ENCODE measurements at places on chromosomes 5 and 9. TPM values are rescaled to one million over a fixed set of nuclear protein-coding genes. Genes with fewer than 3 reads are reported as not detected.

DNA sequence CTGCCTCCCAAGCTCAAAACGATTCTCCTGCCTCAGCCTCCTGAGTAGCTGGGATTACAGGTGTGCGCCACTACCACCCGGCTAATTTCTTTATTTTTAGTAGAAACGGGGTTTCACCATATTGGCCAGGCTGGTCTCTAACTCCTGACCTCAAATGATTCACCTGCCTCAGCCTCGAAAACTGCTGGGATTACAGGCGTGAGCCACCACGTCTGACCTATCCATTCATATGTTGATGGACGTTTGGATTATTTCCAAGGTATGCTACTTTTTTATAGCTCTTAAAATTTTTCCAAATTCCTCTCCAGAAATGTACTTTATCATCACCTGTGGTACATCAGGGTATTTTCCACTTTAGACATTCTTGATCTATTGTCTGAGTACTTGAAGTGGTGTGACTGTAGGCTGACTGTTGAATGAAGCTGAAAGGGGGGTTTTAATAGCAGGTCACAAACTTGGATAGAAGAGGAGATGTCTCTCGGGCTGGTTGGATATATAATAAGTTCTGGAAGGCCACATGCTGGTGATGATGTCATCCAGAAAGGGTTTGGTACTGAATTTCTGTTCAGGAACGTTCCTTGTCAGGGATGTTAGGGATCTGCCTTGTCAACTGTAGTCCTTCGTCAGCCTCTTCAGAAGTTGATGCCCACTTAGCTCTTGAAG, 7.4 kb downstream of the CTNNA1 start:
- H3K27me3 ChIP-seq, result peaks cover 15% of the 10 kb centered on the region
- peaks cover 31% of the 10 kb centered on the region for H3K4me1 ChIP-seq
- H3K27ac ChIP-seq, result no peak overlapping the region
- no peak for DNase-seq
- H3K36me3 ChIP-seq, result peaks cover 8% of the 10 kb centered on the region
- H3K4me3 ChIP-seq, result no peak overlapping the region

- no peaks in the 10 kb centered on the region for H3K27me3 ChIP-seq
- DNase-seq, result no peak
- H3K4me1 ChIP-seq, result peaks cover 23% of the 10 kb centered on the region
- no peak overlapping the region for H3K4me3 ChIP-seq
Observed at GRCh38 chr5:40736103-40736875, 19.5 kb downstream of the TTC33 start.

DNA sequence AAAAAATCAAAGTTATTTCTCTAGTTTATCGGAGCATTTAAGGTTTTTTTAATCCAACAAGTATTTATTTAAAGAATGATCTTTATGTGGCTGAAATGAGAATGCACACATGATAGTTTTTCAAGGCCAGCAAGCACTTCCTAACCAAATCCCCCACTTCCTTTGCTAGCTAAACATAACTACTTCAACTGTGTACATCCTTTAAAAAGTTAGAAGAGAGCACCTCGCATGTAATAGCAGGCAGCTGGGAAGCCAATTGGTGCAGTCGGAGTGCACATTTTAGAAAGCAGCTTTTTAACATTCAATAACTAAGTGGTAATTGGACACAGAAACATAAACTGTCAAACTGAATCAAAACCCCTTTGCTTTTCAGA, 245.7 kb downstream of the BNC2 start:
- no peaks in the 10 kb centered on the region for H3K36me3 ChIP-seq
- DNase-seq, result no peak
- H3K27me3 ChIP-seq, result no peaks in the 10 kb centered on the region
- no peak overlapping the region for H3K27ac ChIP-seq
- H3K4me3 ChIP-seq, result no peak overlapping the region

- no peak overlapping the region for H3K27ac ChIP-seq
- H3K27me3 ChIP-seq, result peaks cover 4% of the 10 kb centered on the region
- no peaks in the 10 kb centered on the region for H3K36me3 ChIP-seq
- peaks cover 3% of the 10 kb centered on the region for H3K4me1 ChIP-seq
- no peak overlapping the region for H3K4me3 ChIP-seq
Observed at GRCh38 chr5:79859588-79859987, 131.5 kb downstream of the MTX3 start.

- H3K4me3 ChIP-seq, result no peak overlapping the region
- H3K27ac ChIP-seq, result no peak overlapping the region
- DNase-seq, result no peak
- no peaks in the 10 kb centered on the region for H3K36me3 ChIP-seq
- H3K4me1 ChIP-seq, result no peaks in the 10 kb centered on the region
Observed at GRCh38 chr9:124593651-124594058, 86.5 kb upstream of the NR5A1 start.

GRCh38 chr9:214648-215493, at the start of gene DOCK8:
DOCK8 (plus strand) TSS chr9:214865; CDS start chr9:214977, 112 bp downstream.
- no peaks in the 10 kb centered on the region for H3K36me3 ChIP-seq
- DNase-seq, result peak; percentile 71
- H3K27ac ChIP-seq, result peak within 1 kb of the TSS; percentile 66
- no peaks in the 10 kb centered on the region for H3K27me3 ChIP-seq
- peaks cover 15% of the 10 kb centered on the region for H3K4me1 ChIP-seq

AP3B1 gene
- total RNA-seq, result 40.2 TPM

GRCh38 chr5:179232091-179232735, 113.0 kb downstream of the ADAMTS2 start:
- H3K27ac ChIP-seq, result no peak overlapping the region
- no peaks in the 10 kb centered on the region for H3K36me3 ChIP-seq
- DNase-seq, result no peak
- peaks cover 8% of the 10 kb centered on the region for H3K27me3 ChIP-seq

GRCh38 chr5:78300464-78301045, 6.1 kb upstream of the AP3B1 start:
- no peak for DNase-seq
- no peak overlapping the region for H3K4me3 ChIP-seq
- H3K4me1 ChIP-seq, result peaks cover 4% of the 10 kb centered on the region

MACROH2A1 gene
- total RNA-seq, result 161 TPM

DNA sequence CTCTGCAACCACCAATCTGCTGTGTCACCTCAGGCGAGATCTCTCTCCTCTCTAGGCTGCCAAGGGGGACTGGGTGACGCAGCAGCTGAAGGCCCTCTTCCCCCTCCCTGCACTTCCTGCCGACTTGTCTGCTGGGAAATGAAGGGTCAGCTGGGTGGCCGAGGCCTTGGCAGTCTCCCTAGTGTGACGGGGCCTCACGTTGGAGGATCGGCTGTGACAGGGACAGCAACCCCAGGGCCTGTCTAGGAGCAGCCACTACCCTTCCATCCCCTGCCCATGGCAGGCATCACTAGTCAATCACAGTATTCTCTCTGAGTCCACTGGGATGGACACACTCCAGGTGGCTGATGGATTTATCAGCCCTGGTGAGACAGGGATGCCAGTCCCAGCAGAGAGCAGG, 107.3 kb upstream of the SARDH start:
- peak; percentile 12 for DNase-seq
- no peaks in the 10 kb centered on the region for H3K4me1 ChIP-seq
- H3K27ac ChIP-seq, result no peak overlapping the region
- H3K27me3 ChIP-seq, result peaks cover 4% of the 10 kb centered on the region
- H3K4me3 ChIP-seq, result no peak overlapping the region

FSTL4 gene
- 0.36 TPM for total RNA-seq

DNA sequence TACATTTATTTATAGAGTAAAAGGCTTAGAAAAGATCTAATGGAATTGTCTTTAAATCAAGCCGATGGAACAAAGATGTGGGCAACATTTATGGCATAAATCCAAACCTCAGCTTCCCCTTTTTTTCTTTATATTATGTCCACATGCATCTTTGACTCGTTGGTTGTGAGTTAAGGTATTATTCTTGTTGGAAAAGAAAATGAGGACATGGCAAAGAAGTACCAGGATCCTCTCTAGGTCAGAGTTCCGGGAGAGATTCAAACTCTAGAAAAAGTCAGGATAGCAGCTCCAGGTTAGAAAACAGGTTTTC, 508 bp upstream of the NME5 start:
- no peaks in the 10 kb centered on the region for H3K4me1 ChIP-seq
- H3K27me3 ChIP-seq, result peaks cover 7% of the 10 kb centered on the region
- H3K27ac ChIP-seq, result no peak overlapping the region
- H3K4me3 ChIP-seq, result no peak overlapping the region
- no peak for DNase-seq

PHF2 gene
- total RNA-seq, result 16.0 TPM

GRCh38 chr5:92544036-92544435, 1037.0 kb downstream of the NR2F1-AS1 start:
- no peaks in the 10 kb centered on the region for H3K36me3 ChIP-seq
- no peaks in the 10 kb centered on the region for H3K27me3 ChIP-seq
- no peaks in the 10 kb centered on the region for H3K4me1 ChIP-seq
- no peak for DNase-seq
- no peak overlapping the region for H3K27ac ChIP-seq

DNA sequence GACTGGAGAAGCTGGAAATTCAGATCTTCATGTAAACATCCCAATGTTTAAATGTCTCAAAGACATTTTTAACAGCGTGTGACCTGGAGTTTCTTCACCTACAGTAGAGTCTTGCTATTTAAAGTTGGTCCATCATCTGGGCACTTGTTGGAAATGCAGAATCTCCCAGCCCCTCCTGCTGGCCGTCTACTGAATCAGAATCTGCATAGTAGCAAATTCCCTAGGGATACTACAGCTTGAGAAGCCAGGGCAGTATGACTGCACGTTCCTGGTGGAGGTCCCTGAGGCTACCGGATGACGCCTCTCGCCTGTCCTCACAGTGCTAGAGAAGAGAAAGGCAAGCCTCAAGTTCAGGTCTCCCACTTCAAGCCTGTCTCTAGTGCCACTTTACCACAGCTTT, 15.7 kb downstream of the SAP30L start:
- no peak overlapping the region for H3K4me3 ChIP-seq
- H3K27ac ChIP-seq, result no peak overlapping the region
- no peaks in the 10 kb centered on the region for H3K4me1 ChIP-seq
- no peaks in the 10 kb centered on the region for H3K27me3 ChIP-seq

DNA sequence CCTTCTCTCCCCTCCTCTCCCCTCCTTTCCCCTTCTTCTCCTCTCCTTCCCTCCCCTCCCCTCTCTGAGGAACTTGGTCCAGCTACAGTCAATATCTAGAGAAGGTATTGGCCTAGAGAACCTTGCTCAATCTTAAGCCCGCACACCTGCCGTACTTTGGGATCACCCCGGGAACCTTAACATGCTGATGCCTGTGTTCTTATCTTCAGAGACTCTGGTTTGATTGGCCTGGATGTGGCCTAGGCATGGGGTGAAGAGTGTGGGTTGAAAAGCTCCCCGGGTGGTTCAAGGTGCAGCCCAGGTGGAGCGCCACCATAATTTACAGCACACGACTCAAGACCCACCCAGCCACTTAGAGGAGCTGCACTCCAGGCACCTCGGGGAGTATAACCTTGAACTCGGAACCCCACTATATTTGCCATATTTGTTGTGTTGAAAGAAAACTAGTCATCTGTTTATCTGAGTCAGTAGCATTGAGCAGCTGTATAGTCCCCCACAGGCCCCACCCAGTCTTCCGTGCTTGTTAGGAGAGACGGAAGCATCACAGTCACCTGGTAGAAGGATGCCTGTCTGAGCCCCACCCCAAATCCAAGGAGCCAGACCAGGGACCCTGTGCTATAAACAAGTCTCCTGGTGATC, 14.4 kb upstream of the PHF19 start:
- H3K36me3 ChIP-seq, result peaks cover 10% of the 10 kb centered on the region
- H3K27ac ChIP-seq, result peak overlapping the region; percentile 95
- DNase-seq, result peak; percentile 87
- H3K4me3 ChIP-seq, result peak overlapping the region; percentile 62
- H3K4me1 ChIP-seq, result peaks cover 78% of the 10 kb centered on the region
- no peaks in the 10 kb centered on the region for H3K27me3 ChIP-seq

DNA sequence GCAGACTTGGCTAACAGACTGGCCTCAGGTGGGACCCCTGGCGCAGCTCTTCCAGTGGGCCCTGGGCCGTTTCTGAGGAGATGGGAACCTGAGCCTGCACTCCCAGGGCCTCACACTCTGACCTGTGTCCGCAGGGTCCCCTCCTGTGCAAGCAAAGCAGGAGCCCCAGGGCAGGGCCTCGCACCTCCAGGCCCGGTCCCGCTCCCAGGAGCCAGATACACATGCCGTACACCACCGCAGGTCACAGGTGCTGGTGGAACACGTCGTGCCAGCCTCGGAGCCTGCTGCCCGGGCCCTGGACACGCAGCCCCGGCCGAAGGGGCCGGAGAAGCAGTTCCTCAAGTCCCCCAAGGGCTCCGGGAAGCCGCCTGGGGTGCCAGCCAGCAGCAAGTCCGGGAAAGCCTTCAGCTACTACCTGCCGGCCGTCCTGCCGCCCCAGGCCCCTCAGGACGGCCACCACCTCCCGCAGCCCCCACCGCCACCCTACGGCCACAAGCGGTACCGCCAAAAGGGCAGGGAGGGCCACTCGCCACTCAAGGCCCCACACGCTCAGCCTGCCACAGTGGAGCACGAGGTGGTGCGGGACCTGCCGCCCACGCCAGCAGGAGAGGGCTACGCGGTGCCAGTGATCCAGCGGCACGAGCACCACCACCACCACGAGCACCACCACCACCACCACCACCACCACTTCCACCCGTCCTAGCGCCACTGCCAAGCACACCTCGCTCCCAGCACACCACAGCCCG, 29.2 kb downstream of the NKD2 start:
- H3K4me1 ChIP-seq, result no peaks in the 10 kb centered on the region
- DNase-seq, result no peak
- H3K36me3 ChIP-seq, result no peaks in the 10 kb centered on the region
- H3K27me3 ChIP-seq, result peaks cover 3% of the 10 kb centered on the region
- H3K4me3 ChIP-seq, result no peak overlapping the region

ZNF474 gene
- not detected for total RNA-seq

DNA sequence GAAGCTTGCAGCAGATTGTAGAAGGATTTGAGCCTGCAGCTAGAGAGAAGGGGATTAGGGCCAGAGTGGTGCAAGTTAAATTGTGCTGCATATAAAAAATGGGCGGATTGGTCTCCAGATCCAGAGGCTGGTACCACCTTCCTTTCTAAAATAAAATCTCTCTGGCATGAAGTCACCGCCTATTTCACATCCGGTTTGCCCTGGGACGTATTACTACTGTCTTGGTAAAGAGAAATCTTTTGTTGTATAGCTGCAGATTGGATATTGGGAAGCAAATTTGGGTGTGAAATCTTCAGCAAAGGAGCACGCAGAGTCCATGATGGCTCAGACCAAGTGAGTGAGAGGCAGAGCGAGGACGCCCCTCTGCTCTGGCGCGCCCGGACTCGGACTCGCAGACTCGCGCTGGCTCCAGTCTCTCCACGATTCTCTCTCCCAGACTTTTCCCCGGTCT, at the start of gene GABRA1:
Gene GABRA1 (plus strand): TSS at position 180 of the 451 bp plus-strand sequence. CDS start 2,691 bp downstream, outside the sequence.
- H3K4me1 ChIP-seq, result no peaks in the 10 kb centered on the region
- H3K4me3 ChIP-seq, result no peak within 1 kb of the TSS
- no peaks in the 10 kb centered on the region for H3K36me3 ChIP-seq
- H3K27me3 ChIP-seq, result peaks cover 13% of the 10 kb centered on the region

DNA sequence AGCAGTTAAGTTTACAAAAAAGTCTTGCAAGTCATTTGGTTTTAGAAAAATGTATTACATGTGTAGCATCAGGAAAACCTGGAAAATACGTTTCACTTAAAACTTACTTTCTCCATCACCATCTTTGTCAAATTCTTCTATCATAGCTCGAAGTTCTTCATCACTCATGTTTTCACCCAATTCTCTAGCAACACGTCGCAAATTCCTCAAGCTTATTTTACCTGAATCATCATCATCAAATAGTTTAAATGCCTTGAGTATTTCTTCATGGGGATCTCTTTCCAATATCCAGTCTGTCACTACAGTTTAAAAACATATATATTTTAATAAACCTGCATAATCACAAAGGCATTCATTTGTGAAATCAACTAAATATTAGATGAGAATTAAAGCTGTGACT, 10.3 kb downstream of the CETN3 start:
- no peaks in the 10 kb centered on the region for H3K27me3 ChIP-seq
- DNase-seq, result no peak
- H3K4me1 ChIP-seq, result peaks cover 6% of the 10 kb centered on the region
- no peak overlapping the region for H3K4me3 ChIP-seq

GRCh38 chr9:135012166-135012565, 75.3 kb upstream of the OLFM1 start:
- DNase-seq, result no peak
- no peaks in the 10 kb centered on the region for H3K36me3 ChIP-seq
- H3K27ac ChIP-seq, result no peak overlapping the region
